Esophagus squamous epithelium (tissue), 5 donors: ENCODE measurements at places on chromosomes 1 and 21. TPM values are rescaled to one million over a fixed set of nuclear protein-coding genes. Genes with fewer than 3 reads are reported as not detected.

AUNIP gene
- total RNA-seq, result 2.5 TPM

AJAP1 gene
- total RNA-seq, result 0.32 TPM

KCNT2 gene
- not detected for total RNA-seq

FALEC gene
- total RNA-seq, result not detected

CHODL gene
- total RNA-seq, result not detected

SGIP1 gene
- total RNA-seq, result 5.2 TPM

DNA sequence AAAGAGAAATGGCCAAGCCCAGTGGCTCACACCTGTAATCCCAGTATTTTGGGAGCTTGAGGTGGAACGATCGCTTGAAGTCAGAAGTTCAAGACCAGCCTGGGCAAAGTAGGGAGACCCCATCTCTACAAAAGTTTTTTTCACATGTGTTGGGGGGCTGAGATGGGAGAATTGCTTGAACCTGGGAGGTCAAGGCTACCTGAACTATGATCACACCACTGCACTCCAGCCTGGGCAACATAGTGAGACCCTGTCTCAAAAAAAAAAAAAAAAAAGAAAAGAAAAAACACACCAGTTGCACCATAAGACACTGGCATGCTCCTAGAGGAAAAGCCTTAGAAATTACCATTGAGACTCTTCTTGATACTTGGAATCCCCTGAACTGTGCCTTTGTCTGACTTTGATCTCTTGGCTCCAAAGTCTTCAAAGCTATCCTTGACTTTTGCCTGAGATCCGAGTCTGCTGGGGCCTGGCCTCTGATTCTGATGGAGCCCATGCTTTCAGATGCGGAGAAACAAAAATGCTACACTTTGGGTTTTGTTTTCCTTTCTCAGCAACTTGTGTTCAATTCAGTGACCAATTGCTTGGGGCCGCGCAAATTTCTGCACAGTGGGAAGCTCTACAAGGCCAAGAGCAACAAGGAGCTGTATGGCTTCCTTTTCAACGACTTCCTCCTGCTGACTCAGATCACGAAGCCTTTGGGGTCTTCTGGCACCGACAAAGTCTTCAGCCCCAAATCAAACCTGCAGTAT is 33.7 kb downstream of the ATP5PO start:
- no peak overlapping the region for H3K27ac ChIP-seq
- H3K4me3 ChIP-seq, result no peak overlapping the region

DNA sequence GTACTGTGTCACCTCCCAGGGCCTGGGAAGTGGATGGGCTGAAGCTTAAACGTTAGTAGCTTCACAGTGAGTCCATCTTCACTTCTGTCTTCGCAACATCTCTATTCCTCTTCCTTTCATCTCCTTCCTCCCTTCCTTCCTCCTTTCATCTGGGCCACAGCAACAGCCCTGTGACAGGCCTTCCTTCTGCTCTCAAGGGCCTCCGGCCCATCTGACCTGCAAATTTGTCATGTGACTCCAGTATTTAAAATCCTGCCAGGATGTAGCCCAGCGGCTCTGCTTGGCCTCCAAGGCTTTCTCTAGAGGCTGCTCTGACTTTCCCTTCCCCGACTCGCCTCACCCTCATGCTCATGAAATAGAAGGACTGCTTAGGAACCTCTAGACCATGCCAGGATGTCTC is 10.9 kb upstream of the BATF3 start:
- H3K27me3 ChIP-seq, result no peaks in the 10 kb centered on the region
- H3K4me3 ChIP-seq, result no peak overlapping the region
- no peak for DNase-seq
- H3K4me1 ChIP-seq, result no peaks in the 10 kb centered on the region
- H3K27ac ChIP-seq, result no peak overlapping the region

- H3K4me1 ChIP-seq, result no peaks in the 10 kb centered on the region
- no peak overlapping the region for H3K4me3 ChIP-seq
- no peak overlapping the region for H3K27ac ChIP-seq
- no peaks in the 10 kb centered on the region for H3K27me3 ChIP-seq
- H3K36me3 ChIP-seq, result no peaks in the 10 kb centered on the region
- no peak for DNase-seq
Measured at GRCh38 chr1:34831721-34832246, 27.8 kb downstream of the SMIM12 start.

GRCh38 chr21:38956007-38956406 is 150.3 kb downstream of the ETS2 start:
- H3K27me3 ChIP-seq, result no peaks in the 10 kb centered on the region
- H3K36me3 ChIP-seq, result no peaks in the 10 kb centered on the region
- no peak for DNase-seq
- no peak overlapping the region for H3K4me3 ChIP-seq
- peaks cover 58% of the 10 kb centered on the region for H3K4me1 ChIP-seq

DNA sequence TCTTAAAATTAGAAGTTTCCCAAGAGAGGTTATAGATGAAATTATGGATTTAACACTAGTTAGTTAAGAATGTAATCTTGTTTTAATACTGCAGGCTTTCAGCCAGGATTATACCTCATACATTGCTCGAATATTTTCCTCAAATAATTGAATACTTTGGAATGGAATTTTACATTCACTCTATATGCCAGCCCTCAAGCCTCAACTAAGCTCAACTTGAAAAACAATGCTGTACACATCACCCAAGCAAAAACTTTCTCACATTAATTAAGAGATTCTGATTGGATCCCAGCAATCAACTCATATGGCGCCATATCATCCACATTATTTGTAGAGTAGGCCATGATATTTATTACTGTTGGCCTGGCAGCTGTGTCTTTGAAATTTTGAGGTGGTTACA is 710.7 kb upstream of the ADAMTS5 start:
- H3K36me3 ChIP-seq, result no peaks in the 10 kb centered on the region
- no peak overlapping the region for H3K27ac ChIP-seq

DNA sequence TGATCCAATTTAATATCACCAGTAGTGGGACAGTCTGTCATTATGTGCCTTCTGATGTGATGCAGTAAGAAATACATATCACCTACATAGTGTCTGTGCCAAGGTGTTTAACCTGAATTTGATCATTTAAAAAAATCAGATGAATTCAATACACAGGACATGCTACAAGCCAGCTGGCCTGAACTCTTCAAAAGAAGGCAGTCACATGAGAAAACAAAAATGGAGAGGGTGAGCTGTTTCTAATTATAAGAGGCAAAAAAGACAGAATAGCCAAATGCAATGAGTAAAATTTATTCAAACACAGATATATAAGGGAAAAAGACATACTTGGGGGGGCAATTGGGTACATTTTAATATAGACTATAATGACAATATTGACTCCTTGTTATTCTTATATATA is 66.5 kb downstream of the ST3GAL3 start:
- H3K36me3 ChIP-seq, result no peaks in the 10 kb centered on the region
- no peaks in the 10 kb centered on the region for H3K4me1 ChIP-seq
- no peak for DNase-seq
- H3K27ac ChIP-seq, result no peak overlapping the region
- H3K4me3 ChIP-seq, result no peak overlapping the region

- DNase-seq, result no peak
- no peak overlapping the region for H3K27ac ChIP-seq
- no peaks in the 10 kb centered on the region for H3K36me3 ChIP-seq
- H3K4me3 ChIP-seq, result peak overlapping the region; percentile 37
- no peaks in the 10 kb centered on the region for H3K27me3 ChIP-seq
Measured at GRCh38 chr21:33884376-33885171, 31.0 kb downstream of the ATP5PO start.

DNA sequence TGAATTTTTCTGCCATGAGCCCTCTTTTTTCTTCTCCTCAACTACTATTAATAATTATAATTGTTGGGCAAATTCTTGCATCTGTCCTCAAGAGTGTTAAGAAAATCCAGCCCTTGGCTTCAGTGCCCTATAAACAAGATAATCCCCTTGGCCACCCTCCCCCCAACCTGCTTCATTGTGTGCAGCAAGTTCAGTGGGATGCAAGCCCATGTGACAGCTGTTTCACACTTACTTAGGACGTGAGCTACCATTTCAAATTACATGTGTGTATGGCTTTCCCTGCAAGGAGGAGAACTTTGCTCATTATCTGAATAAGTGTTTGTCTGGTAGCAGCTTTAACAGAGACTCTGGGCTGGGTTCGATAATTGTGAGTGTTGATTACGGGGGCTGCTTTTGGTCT is 276.2 kb downstream of the CACNA1E start:
- no peaks in the 10 kb centered on the region for H3K4me1 ChIP-seq
- H3K4me3 ChIP-seq, result no peak overlapping the region

GRCh38 chr1:15541231-15541792 is 14.7 kb downstream of the DNAJC16 start:
- no peak for DNase-seq
- H3K4me1 ChIP-seq, result peaks cover 6% of the 10 kb centered on the region

DNA sequence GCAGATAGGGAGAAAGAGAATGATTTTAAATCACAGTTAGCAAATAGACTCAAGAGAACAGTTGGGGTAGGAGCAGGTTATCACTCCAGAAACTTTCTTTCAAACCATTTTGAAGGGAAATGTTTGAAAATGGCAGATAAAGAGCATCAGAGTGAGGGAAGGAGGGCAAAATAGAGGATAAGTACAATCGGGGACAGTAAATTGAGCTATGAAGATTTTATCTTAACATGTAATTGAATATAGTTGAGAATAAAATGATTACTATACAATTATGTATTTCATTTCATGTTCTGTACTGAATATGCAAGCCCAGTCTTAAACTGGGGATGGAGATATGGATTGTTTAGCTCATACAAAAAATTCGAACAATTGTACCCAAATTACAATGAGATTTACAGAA is 54.0 kb downstream of the MAP10 start:
- H3K27me3 ChIP-seq, result no peaks in the 10 kb centered on the region
- H3K4me1 ChIP-seq, result no peaks in the 10 kb centered on the region
- H3K27ac ChIP-seq, result no peak overlapping the region
- no peak for DNase-seq
- no peak overlapping the region for H3K4me3 ChIP-seq

DNA sequence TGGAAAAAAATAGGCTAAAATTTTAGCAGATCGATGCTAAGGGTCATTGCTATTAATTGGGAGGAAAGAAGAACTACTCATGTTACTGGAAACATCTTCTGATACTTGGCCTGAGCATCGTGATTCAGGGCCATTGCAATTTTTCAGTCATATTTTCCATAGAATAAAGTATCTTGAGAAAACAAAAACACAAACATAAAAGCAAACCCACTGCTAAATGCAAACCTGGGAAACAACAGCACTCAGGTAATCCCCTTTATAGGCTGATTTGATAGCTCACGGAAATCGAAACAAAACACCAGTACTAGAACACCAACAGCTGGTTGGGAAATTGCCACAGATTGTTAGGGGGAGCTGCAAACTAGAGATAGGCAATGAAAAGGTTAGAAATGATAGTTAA is 172.9 kb upstream of the ESRRG start:
- no peaks in the 10 kb centered on the region for H3K27me3 ChIP-seq
- H3K4me1 ChIP-seq, result no peaks in the 10 kb centered on the region
- no peak overlapping the region for H3K4me3 ChIP-seq
- H3K36me3 ChIP-seq, result no peaks in the 10 kb centered on the region
- H3K27ac ChIP-seq, result no peak overlapping the region
- DNase-seq, result no peak

DNA sequence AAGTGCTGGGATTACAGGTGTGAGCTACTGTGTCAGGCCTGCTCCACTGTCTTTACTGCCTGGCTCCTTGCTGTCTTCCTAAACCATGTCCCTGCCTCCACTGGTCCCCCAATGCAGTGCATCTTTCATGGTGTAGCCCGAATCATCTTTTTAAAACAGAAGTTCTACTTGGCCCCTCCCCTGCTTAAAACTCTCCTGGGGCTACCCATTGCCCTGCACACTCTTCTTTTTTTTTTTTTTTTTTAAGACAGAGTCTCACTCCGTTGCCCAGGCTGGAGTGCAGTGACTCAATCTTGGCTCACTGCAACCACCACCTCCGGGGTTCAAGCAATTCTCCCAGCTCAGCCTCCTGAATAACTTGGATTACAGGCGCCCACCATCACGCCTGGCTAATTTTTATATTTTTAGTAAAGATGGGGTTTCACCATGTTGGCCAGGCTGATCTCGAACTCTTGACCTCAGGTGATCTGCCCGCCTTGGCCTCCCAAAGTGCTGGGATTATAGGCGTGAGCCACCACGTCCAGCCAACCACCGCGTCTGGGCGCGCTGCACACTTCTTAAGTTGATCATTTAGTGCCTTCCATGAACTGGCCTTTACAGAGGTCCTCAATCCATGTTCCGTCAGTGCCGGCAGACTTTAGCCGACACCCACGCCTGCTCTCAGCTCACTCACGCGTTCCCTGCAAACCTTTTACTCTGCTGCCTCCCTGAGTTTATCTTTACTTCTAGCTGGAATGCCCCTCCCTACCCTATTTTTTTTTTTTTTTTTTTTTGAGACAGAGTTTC is 2.4 kb downstream of the FCN3 start:
- no peak overlapping the region for H3K27ac ChIP-seq
- H3K4me1 ChIP-seq, result peaks cover 30% of the 10 kb centered on the region
- no peaks in the 10 kb centered on the region for H3K27me3 ChIP-seq

DNA sequence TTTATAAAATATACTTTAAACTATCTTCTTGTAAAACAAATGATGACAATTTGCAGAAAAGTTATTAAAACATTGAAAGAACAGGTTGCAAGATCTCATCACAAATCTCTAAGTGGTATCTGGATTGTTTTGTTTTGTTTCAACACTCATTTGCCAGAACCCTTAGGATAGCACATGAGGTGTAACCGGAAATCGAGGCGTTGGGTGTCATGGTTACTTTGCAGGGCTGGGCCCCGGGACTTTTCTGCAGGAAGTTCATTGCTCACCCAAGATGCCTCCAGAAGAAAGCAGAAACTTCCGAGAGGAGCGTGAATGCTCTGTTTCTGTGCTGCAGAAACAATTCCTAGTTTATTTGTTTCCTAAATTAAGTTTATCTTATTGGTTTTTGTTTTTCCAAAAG is 2.5 kb downstream of the DISC1 start:
- H3K4me1 ChIP-seq, result peaks cover 22% of the 10 kb centered on the region
- no peaks in the 10 kb centered on the region for H3K36me3 ChIP-seq
- H3K27ac ChIP-seq, result peak overlapping the region; percentile 83
- DNase-seq, result no peak
- H3K27me3 ChIP-seq, result no peaks in the 10 kb centered on the region

- DNase-seq, result no peak
- peaks cover 27% of the 10 kb centered on the region for H3K36me3 ChIP-seq
- H3K4me1 ChIP-seq, result no peaks in the 10 kb centered on the region
Measured at GRCh38 chr1:92701147-92701546, 83.8 kb downstream of the EVI5 start.

- peaks cover 10% of the 10 kb centered on the region for H3K4me1 ChIP-seq
- peaks cover 36% of the 10 kb centered on the region for H3K36me3 ChIP-seq
- no peak for DNase-seq
- H3K27ac ChIP-seq, result no peak overlapping the region
- H3K4me3 ChIP-seq, result no peak overlapping the region
Measured at GRCh38 chr21:31216206-31216605, 127.9 kb downstream of the TIAM1 start.

DNA sequence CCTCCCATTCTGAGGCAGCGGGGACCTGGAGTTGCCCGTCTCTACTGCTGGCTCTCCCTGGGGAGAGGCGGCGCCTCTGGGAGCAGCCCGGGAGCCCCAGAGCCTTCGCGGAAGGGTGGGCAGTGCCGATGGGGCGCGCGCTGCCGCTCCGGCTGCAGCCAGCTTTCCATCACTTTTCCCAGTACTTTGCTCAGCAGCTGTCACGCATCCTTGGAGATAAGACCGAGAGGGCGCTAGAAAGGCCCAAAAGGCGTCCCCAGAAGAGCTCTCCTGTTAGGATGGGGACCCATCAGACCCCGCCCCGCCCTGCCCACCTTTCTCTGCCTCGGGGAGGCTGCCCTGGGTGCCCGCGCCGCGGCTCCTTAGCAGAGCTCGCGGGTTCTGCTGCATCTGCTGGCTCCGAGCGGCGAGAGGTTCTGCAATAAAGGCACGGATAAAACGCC is 534 bp downstream of the KCNH1 start:
- H3K36me3 ChIP-seq, result no peaks in the 10 kb centered on the region
- peaks cover 20% of the 10 kb centered on the region for H3K4me1 ChIP-seq
- DNase-seq, result no peak
- H3K27ac ChIP-seq, result peak overlapping the region; percentile 5
- no peaks in the 10 kb centered on the region for H3K27me3 ChIP-seq
